ENCODE measurements at places on chromosomes 5 and 9.

- no peak for DNase-seq
These were observed 228.6 kb upstream of the KIF2A start for GRCh38 chr5:62077387-62077786.

DNA sequence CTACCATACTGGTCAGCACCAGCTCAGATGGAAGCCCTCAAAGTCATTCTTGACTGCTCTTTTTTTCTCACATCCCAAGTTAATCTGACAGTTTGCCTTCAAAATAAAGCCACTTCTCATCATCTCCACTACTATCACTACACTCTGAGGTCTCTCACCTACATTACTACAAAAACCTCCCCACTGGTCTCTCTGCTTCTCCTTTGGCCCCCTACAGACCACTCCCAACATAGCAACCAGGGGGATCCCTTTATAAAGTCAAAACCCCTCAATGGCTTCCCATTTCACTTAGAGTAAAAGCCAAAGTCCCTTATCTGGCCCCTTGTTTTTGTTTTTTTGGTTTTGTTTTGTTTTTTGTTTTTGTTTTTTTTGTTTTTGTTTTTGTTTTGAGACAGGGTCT is 4.6 kb downstream of the ARAP3 start:
- no peak for DNase-seq

DNA sequence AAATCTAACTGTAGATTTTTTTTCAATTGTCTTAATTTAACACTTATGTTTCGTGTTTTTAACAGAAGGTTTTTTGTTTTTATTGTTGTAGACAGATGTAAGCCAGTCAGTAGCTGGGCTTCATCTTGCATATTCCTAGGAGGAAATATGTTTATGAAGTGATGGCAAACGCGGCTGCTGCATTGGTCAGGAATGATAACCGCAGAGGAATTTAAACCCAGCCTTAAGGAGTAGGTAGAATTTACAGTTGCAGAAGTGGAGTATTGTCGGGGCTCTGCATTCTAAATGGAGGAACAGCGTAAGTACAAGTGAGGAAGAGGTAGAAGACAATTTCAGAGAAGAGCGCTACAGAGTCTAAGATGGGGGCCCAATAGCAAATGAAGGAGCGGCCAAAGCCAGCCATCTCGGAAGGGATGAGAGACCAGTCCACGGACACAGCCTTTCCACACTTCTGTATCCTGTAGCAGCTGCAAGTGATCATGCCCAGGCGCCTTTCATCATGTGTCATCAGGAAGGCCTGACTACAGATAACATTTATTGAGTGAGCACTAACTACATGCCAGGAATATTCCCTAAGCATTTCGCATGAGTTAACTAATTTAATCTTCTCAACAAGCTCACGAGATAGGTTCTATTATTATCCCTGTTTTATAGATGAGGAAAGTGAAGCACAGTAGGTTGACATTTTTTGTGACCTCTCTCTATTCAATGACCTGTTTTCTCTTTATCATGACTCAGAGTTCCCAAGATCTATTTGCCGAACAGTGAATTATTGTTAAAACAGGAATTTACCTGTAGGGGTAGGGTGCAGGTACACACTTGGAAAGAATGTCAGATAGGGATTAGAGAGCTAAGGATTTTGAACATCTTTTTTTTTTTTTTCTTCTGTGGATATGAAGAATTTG is 38.1 kb downstream of the CMYA5 start:
- peak; percentile 5 for DNase-seq

DNA sequence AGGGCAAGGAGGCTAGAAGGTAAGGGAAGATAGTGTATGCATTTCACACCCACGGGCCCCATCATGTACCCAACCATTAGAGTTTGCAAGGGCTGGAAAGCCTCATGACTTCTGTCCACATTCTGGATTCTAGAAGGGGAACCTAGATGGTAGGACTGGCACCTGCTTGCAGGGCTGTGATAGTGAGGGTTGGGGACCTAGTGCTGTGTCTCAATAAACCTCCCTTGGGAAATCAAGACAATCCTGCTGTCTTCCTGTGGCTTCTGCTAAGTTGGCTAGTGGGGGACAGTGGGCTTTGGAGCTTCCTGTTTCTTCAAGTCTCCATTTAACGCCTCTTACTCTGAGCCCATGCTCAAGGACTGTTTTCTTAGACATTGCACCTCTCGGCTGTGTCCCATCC is 43.6 kb upstream of the SYNPO start:
- no peak for DNase-seq

- no peak for DNase-seq
These were observed 3.7 kb downstream of the CLTA start for GRCh38 chr9:36194326-36195000.

- DNase-seq: no peak
These were observed 42.3 kb upstream of the DHFR start for GRCh38 chr5:80697100-80697499.

- DNase-seq: no peak
These were observed 5.5 kb upstream of the LOX start for GRCh38 chr5:122083535-122083934.

GRCh38 chr5:31551878-31552277 is 19.8 kb downstream of the C5orf22 start:
- no peak for DNase-seq

- no peak for DNase-seq
These were observed 6.8 kb upstream of the DAPK1 start for GRCh38 chr9:87490907-87491306.

GRCh38 chr5:80254767-80255430 is 949 bp downstream of the SERINC5 start:
- DNase-seq: peak; percentile 45

- peak; percentile 49 for DNase-seq
These were observed 551.2 kb upstream of the KLF4 start for GRCh38 chr9:108040783-108041182.

All from AG08395 (cell line).